Psoas muscle (tissue), 8 donors: ENCODE measurements at places on chromosomes 16 and 17. TPM values are rescaled to one million over a fixed set of nuclear protein-coding genes. Genes with fewer than 3 reads are reported as not detected.

GRCh38 chr17:35010093-35010492 is 29.8 kb downstream of the LIG3 start:
- no peak overlapping the region for H3K4me3 ChIP-seq

GRCh38 chr16:21598701-21599121 is 666 bp upstream of the METTL9 start:
- H3K4me3 ChIP-seq = peak overlapping the region; percentile 92
- peaks cover 37% of the 10 kb centered on the region for H3K4me1 ChIP-seq
- no peak for DNase-seq
- peak overlapping the region; percentile 91 for H3K27ac ChIP-seq
- H3K36me3 ChIP-seq = no peaks in the 10 kb centered on the region

- no peak for DNase-seq
- H3K27ac ChIP-seq = peak overlapping the region; percentile 18
- no peaks in the 10 kb centered on the region for H3K27me3 ChIP-seq
- H3K4me1 ChIP-seq = peaks cover 37% of the 10 kb centered on the region
These were observed 10.2 kb downstream of the CRYBA1 start for GRCh38 chr17:29256735-29257466.

CACNG1 gene
- total RNA-seq = 312 TPM

MT1G gene
- total RNA-seq = 6.8 TPM

NPIPB2 gene
- total RNA-seq = 2.6 TPM
